ENCODE measurements at places on chromosomes 7 and 10.

DNA sequence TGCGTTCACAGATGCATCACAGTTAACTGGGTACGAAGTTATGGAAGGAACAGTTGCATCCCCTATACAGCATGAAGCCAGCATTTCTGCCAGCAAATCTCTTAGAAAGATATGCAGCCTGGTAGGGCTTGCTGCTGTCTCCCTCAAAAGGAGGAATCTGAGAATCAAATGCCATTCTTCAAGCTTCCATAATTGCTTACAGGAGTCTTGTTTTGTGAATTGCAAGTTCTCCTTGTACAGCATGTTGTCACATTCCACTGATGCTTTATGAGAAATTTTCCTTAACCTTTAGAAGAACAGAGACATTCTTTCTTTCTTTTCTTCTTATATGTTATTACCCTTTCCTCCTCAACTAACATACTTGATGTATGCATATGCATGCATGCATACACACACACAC, 134.6 kb downstream of the CHRM2 start:
- DNase-seq: no peak

GRCh38 chr7:101555921-101556275, 73.2 kb downstream of the MYL10 start:
- no peak for DNase-seq

- DNase-seq: no peak
These were observed 271.9 kb downstream of the PLXDC2 start for GRCh38 chr10:20088061-20088701.

- no peak for DNase-seq
These were observed 59.7 kb downstream of the TLL2 start for GRCh38 chr10:96453856-96454583.

DNA sequence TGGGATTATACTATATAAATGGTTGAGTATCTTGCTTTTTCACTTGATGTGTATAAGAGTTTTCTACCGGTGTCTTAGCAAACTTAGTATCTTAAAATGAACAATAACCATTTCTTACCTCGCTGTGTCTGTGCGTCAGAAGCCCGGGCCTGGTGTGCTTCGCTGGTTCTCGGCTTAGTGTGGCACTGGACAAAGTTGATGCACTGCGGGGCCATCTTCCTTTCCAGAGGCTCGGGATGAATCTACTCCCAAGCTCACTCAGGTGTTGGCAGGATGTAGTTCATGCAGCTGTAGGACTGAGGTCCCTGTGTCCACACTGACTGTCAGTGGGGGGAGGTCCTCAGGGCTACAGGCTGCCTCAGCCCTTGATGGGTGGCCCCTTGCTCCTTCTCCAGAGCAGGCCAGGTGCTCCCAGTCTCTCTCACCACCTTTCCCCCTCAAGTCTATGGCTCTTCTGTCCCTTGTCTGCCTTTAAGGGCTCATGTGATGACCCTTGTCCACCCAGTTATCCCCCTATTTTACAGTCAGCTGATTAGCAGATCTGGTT, 227.8 kb downstream of the GLRX3 start:
- DNase-seq: no peak

- DNase-seq: no peak
These were observed 11.8 kb upstream of the PRKAR1B start for GRCh38 chr7:738723-739454.

DNA sequence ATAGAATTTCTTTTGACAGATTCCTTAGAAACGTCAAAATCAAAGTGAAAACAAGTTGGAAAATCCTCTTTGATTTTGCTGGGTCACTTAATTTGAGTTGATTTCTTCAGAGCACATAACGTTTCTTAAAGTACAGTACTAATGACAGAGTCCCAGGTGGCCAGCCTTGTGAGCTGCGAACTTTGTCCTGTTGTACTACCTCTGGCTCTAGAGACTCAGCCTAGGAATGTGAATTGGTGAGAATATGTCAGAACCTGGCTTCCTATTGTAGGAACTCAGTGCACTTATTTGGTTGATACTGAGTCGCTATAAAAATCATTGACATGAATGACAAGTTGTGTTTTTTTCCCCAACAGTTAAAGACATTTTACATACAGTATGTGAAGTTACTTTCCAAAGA, 20.2 kb downstream of the SDK1 start:
- no peak for DNase-seq

GRCh38 chr10:36491926-36492325, 633.5 kb upstream of the ANKRD30A start:
- DNase-seq: no peak

DNA sequence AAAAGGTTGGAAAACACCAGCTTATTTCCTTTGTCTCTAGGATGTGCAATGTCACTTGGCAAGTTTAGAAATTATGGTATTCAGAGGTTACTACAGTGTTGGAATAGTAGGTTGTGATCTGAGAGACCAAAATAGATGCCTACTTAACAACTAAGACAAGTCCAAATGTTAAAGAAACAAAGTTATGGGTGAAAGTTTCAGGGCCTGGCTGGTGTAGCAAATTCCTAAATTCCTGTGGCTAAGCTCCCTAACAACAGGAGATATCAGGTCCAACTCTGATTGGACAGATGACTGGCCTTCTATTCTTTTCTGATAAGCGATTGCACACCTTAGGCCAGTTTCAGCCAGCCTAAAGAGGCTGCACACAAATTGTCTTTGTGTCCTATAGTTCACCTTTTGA, 873.5 kb downstream of the REEP3 start:
- DNase-seq: no peak

DNA sequence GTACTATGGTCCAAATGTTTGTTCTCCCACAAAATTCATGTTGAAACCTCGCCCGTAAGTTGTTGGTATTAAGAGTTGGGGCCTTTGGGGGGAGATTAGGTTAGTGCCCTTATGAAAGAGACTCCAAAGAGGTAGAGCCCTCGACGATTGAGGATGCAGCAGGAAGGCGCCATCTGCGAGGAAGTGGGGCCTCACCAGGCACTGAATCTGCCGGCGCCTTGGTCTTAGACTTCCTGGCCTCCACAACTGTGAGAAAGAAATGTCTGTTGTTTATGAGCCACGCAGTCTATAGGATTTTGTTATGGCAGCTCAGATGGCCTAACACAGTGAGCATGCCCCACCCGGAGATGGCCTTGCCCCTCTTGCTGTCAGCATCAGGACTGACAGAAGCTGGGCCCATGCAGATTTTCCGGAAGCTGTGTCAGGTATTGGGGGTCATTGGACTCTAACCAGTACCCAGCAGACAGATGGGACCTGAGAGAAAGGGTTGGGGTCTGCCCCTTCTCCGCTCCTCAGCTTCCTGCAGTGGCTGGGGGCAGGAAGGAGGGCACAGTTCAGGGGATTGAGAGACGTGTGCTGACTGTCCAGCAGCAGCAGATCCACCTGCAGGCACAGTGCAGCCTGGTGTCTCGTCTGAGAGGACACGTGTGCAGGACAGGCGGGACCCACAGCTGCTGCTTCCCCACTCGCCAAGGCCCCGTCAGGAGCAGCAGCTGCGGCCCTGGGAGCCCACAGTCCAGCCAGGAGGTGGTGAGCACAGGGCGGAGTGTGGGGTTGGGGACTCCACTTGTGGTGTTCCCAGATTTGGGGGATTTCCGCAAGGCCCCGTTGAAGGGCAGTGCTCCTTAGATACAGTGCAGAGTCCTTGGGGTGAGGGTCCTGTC, 47.8 kb downstream of the MGMT start:
- no peak for DNase-seq

GRCh38 chr7:100791881-100792666, 35.2 kb downstream of the EPHB4 start:
- no peak for DNase-seq

GRCh38 chr10:93074597-93075368, 1.1 kb downstream of the CYP26A1 start:
- no peak for DNase-seq

DNA sequence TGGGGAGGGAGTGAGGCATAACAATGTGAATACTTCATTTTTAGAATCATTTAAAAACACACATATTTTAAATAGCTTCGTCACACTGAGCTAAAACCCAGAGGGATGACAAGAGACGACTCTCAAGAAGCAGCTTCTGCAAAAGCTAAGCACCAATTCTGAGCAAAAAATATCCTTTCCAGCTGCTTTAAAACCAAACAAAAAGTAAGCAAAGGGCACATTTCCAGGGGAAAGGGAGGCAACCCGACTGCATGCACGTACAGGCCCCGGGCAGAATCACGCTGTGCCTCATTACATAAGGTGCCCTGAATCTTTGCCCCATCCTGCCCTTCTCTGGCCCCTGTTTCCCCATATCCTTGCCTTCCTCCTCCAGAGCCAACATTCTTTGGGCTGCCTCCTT, 78.4 kb downstream of the DGKI start:
- DNase-seq: no peak

- DNase-seq: no peak
These were observed 32.7 kb upstream of the RASGEF1A start for GRCh38 chr10:43299579-43299978.

DNA sequence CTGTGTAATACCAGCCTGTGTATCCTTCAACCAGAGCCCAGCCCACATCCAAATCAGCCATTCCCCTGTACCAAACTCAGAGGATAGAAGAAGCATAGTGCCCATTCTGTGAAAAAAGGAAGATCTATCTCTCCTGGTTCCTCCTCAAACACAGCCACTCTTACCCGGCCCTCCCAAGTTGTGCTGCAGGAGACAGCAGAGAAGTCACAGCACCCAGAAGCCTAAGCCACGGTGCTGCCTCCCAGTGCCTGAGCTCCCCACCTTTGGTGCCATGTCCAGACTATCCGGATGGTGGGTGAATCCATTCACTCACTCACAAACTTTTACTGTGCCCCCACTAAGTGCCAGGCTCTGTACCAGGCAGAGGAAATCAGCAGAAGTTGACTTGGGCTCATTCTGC, 166.0 kb upstream of the ZMIZ1 start:
- no peak for DNase-seq

DNA sequence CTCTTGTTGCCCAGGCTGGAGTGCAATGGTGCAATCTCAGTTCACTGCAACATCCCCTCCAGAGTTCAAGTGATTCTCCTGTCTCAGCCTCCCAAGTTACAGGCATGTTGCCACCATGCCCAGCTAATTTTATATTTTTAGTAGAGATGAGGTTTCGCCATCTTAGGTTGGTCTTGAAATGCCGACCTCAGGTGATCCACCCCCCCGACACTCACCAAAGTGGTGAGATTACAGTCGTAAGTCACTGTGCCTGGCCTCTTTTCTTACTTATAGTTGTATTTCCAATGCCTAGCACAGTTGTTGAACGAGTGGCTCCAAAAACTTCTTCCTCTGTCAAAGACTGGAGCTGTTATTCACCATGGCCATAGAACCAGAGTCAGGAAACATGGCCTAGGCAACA, 6.7 kb downstream of the RNF216 start:
- no peak for DNase-seq

DNA sequence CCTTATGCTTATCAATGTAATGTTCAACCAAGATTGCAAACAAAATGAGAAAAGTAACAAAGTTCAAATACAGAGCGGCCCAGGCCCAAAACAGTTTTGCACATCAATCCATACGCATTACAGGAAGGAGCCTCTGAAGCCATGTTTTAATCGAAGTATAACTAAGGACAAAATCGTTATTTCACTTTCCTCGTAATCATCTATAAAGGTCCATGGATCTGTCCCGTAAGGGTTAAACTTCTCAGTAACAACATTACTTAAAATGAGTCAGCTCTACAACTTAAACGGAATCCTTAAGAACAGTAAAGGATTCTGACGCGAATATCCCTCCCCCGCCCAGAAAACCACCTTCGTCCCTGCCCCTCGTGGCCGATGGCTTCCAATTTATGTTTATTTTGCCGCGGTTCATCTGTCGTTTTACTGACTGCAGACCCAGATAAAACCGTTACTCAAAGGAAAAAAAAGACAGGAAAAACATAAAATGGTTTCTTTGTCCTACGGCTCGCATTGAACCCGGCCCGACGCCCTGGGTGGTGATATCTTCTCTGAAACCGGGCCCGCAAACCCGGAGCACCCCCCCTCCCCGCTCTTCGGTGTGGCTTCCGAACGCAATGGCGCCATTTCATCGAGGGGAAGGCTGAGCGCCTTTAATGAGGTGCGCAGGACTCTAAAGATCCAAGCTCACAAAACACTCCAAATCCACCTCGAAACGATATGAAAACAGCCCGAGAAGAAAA, 1.1 kb downstream of the HNRNPA2B1 start:
- peak; percentile 66 for DNase-seq

- no peak for DNase-seq
These were observed 176.5 kb upstream of the ADO start for GRCh38 chr10:62627983-62628382.

DNA sequence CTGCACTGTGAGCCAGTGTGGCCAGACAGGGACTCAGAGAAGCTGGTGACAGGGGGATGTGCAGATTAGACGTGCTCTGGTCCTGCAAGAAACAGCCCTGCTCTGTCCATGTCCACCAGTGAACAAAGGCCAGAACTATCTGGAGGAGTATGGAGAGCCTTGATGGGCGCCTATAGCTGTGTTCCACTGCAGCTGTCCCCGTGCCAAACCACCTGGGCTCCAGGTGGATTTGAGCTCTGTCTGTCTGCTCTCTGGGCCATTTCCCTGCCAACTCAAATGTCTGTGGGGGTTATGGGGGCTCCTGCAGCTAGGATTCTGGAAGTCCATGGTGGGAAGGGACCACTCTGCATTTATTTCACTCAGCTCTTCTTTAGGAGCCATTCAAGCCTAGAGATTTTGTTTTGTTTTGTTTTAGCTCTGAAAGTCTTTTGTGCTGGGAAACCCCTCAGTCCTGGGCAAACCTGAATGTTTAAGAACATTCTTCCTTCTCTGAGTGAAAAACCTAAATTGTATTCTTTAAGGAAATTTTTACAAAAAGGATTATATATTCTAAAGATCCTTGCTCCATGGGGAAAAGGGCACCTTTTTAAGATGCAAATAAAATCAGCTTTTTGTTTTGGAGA, 1039.5 kb upstream of the SORCS1 start:
- no peak for DNase-seq

GRCh38 chr7:122847871-122848473, 38.3 kb downstream of the CADPS2 start:
- no peak for DNase-seq

DNA sequence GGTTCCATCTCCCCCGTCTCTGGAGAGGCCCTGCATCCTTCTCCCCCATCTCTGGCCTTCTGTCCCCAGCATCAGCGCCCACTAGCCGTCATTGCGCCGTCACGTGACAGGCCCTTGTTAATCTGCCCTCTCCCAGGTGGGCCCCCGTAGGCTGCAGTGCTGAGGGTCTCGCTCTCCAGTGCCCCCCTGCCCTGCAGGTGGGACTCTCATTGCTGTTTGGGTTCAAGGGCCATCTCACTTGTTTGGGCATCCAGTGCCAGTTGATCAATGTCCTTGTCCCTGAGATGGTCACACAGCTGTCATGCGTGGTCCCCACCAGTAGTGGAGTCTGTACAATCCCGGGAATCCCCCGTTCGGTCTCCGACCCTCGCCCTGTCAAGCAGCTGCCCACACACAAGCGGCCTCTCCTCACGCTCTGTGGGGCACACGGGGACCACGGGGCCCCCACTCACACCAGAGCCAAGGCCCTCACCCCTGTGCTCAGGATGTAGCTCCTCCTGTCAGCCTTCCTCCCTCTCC, 114.0 kb downstream of the INPP5A start:
- no peak for DNase-seq

- no peak for DNase-seq
These were observed 189.2 kb downstream of the CSTF2T start for GRCh38 chr10:51510231-51510630.
